ENCODE measurements at places on chromosomes 12 and 14.

- DNase-seq: no peak
Observed at GRCh38 chr14:33307691-33308251, 369.1 kb downstream of the NPAS3 start.

- peak; percentile 33 for DNase-seq
Observed at GRCh38 chr12:20451761-20452160, 83.4 kb downstream of the PDE3A start.

GRCh38 chr14:64826333-64826732, 53.4 kb downstream of the SPTB start:
- peak; percentile 46 for DNase-seq

DNA sequence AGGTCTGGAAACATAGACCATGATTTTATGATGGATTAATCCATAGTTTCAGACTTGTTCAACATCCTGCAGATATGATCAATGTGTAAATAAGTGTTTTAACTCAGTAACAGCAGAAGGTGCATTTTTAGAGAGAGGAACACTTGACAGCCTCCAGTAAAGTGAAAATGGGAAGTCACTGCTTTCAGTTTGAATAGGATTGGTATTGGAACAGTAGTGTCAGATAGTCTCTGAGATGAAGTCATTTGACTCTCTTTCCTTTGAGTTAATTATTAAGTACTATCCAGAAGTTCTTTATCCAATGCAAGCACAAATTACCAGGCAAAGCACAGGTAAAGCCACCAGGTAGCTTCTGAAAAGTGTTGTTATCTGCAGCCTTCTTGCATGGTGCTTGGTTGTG, 14.5 kb upstream of the NAV3 start:
- no peak for DNase-seq

- no peak for DNase-seq
Observed at GRCh38 chr14:63205044-63205575, 867 bp downstream of the RHOJ start.

DNA sequence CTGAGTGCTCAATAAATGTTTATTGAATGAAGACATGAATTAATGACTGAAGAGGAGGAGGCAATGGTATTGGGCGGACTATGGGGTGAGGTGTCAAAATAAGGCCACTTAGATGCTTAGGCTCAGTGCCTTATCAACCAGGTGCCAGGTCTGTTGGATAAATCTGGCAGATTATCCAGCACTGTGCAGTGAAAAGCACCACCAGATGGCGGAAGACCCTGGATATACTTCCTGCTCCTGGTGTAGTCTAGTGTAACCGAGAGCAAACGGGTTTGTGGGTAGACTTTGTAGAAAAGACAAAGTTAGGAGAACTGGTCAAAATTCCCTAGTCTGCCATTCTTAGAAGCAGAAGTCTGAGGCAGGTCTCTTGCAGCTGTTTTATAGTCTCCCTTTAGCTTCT, 306.3 kb downstream of the ATP23 start:
- no peak for DNase-seq

GRCh38 chr12:67698672-67699581, 50.4 kb downstream of the DYRK2 start:
- no peak for DNase-seq

- DNase-seq: no peak
Observed at GRCh38 chr12:130145731-130146130, 16.5 kb upstream of the FZD10 start.

GRCh38 chr12:103965255-103965589, 450 bp upstream of the TDG start:
- DNase-seq: no peak

GRCh38 chr14:72476657-72477499, 417.0 kb downstream of the DPF3 start:
- no peak for DNase-seq

- no peak for DNase-seq
Observed at GRCh38 chr12:101945369-101946232, 68.2 kb downstream of the DRAM1 start.

DNA sequence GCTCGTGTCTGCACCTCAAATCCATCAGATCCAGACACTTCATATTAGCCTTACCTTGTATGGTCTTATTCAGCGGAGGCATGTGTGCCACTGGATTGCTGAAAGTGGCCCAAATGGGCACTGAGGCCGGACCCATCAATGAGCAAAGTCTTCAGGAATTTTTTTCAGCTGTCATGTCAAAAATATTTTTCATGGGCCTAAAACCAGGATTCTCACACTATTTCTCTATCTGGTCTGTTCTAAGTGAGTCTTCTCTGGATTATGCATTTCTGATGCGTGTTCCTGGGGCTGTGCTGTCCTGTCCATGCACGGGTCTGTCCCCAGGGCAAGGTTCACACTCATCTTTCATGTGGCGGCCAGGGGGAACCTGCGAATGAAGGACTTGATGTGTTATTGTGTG, 94.6 kb downstream of the KCNA5 start:
- DNase-seq: peak; percentile 14

Data from hepatic stellate cell (primary cell).